ENCODE measurements at places on chromosomes 12 and 14. TPM values are rescaled to one million over a fixed set of nuclear protein-coding genes. Genes with fewer than 3 reads are reported as not detected.

DNA sequence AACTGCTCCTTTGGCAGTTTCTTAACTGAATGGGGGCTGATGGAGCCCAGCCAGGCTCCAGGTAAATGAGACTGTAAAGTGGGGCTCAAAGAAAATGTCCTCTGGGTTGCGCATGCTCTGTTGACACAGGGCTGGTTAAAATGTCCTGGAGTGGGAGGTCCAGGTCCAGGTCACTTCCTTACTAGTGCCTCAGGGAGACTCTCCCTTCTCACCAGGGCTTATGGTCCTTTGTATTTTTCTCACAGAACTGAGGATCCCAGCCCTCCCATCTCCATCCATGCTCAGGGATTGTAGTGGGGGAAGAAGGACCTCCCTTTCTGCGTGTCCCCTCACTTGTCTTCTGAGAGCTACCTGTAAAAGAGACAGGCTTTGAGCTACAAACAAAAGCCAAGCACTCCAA, 77.5 kb downstream of the SSPN start:
- DNase-seq, result no peak

- no peak for DNase-seq
Observed at GRCh38 chr14:22152161-22152870, 436.7 kb downstream of the DAD1 start.

DNA sequence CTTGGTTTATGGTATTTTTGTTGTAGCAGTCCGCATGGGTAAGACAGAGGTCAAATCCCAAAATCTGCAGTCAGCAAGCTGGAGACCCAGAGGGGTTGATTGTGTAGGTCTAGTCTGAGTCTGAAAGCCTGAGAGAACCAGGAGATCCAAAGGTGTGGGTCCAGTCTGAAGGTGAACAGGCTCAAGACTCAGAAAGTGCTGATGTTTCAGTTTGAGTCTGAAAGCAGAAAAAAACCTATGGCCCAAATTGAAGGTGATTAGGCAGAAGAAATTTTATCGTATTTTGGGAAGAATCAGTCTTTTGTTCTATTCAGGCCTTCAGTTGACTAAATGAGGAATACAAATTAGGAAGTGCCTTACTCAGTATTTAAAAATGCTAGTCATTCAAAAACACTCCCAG, 807.8 kb upstream of the FOXG1 start:
- no peak for DNase-seq

DNA sequence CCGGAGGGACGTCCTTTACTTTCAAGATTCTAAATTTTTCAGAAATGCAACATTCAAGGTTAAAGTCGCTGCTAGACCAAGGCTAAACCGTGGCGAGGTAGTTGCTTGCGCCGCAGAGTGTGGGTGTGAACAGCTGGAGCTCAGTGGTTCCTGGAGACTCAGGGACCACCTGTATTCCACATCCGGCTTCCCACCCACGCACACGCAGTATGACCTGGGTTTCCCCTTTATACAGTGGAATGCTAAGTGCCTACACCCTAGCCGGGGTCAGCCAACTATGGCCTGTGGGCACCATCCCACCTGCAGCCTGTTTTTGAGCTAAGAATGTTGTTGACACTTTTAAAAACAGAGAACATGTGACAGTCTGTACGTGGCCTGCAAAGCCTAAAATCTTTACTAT, 42.9 kb upstream of the TESC start:
- no peak for DNase-seq

GRCh38 chr14:67704484-67705089, 2.9 kb downstream of the RDH12 start:
- peak; percentile 85 for DNase-seq

- DNase-seq, result no peak
Observed at GRCh38 chr14:51596488-51597117, 55.1 kb upstream of the FRMD6 start.

GRCh38 chr14:38122241-38122640, 85.5 kb upstream of the SSTR1 start:
- DNase-seq, result no peak

DNA sequence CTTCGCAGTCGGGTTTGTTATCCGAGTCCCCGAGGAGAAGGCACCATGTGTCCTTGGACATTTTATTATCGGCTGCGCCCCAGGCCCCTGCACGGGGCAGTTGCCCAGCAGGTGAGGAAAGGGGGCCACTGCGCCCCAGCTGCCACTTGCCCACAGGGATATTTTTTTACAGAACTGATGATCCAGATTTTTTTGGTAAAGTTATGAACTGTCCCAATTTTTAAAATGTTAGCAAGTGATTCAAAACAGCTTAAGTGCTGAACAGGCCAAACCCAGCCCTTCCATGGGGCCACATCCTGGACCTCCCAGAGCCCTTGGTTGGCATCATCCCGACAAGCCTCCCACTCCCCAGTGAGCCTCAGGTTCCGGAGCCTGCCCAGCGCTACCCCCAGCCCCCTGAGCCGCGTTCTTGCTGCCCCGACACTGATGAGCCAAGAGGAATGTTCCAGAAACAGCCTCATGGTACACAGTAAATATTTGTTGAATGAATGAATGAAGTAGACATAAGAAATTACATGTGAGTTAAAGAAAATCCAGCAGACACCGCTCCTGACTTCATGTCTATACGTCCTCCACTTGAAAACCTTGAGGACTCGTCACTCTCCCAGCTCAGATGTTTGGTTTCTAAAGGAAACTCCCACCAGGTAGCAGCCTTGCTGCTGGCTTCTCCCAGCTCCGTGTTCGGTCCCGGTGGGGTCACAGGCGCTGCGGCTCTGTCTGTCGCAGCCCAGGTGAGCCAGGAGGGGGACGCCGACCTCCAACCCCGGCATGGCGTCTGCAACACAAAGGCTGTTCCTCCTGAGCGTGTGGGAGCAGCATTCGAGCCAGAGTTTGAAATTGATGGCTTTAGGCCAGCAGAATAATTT, 88.5 kb downstream of the ADGRD1 start:
- DNase-seq, result no peak

GRCh38 chr12:127429551-127430285, 837.3 kb upstream of the TMEM132C start:
- no peak for DNase-seq

DNA sequence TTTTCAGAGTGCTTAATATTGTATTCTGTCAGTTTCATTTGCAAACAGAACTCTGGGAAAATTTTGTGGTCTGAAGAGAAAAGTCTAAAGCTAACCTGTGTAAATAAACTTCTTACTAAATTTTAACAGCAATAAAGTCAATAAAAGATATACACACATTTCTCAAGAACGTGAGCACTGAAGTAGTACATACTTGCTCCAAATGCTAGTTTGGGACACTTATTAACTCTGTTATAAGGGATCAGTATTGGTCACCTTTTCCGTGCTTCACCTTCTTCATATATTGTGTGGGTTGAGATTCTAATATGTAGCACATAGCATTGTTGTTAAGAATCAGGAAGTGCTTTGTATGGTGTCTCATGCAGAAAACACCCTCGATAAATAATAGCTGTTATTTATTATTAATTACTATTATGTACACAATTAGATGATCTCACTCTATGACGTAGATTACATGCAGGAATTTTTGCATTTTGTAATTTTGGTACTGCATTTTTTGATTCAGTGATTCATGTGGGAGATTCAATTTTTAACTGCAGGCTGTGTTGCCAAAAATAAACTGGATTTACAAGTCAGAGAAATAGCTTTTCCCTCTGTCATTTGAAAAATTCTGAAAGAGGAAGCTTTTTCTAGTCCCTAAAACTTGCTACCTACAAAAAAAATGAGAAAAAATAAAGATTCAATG, 300.9 kb downstream of the ACSS3 start:
- no peak for DNase-seq

- no peak for DNase-seq
Observed at GRCh38 chr14:96962337-96962736, 165.2 kb downstream of the VRK1 start.

DNA sequence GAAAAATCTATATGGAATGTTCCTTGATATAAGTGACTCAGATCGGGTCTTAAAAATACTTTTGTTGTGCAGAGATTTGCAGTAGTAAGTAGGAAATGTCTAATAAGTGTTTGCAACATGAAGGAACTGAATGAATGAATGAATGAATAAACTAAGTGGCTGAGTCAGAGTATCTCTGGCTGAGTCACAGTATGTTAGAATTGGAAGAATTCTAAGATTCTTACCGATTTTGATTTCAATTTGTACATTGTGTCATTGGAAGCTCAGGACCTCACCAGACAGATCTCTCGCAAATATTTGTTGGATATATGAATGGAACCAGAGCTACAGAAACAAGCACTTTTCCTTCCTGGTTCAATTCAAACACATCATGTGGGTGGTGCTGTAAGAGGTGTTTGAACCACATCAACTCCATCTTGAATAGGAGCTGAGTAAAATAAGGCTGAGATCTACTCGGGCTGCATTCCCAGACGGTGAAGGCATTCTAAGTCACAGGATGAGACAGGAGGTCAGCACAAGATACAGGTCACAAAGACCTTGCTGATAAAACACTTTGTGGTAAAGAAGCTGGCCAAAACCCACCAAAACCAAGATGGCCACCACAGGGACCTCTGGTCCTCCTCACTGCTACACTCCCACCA, 123.9 kb upstream of the FOXN3 start:
- no peak for DNase-seq

DNA sequence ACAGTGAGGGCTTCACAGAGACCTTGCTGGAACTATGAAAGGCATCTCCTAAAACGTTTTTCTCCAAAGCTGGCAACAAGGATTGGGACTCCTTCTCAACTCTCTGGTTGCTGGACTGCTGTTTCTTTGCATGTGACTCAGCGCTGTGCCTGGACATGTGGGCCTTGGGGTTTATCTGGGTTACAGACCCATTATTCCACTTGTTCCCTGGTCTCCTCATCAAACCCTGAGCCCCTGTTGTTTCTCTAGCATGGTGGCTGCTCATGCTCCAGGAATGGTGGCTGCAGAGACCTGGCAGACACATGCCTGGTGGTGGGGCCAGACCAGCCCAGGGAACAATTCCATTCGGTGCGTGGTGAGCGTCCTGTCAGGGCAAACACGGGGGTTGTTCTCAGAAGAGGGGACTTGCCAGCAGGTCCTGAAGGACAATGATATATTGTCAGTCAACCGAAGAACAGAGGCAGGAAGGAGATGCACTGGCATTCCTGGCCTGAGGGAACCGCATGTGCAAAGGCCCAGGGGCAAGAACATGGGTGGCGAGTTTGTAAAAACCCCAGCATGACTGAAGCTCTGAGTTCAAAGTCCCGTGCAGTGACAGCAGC, 320.1 kb upstream of the RTL1 start:
- DNase-seq, result no peak

- DNase-seq, result no peak
Observed at GRCh38 chr12:93664573-93665138, 12.5 kb upstream of the CRADD start.

- DNase-seq, result no peak
Observed at GRCh38 chr14:97113339-97113738, 316.2 kb downstream of the VRK1 start.

DNA sequence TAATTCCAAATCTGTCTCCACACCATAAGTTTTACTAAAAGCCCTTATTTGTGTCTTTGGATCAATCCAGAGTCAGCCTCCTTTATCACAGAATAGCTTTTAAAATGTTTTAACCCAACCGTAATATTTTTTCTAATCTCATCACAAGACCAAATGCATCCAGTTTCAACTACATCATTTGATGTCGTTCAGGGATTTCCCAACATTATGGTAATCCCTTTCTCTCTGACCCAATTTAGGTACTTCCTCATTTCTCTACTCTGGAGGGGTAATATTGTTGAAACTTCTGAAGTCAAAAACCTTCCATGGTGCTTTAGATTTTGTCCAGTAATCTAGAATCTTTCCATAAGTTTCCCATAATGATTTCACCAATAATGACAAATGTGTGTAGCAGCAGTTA, 596.8 kb downstream of the SOX5 start:
- no peak for DNase-seq

DNA sequence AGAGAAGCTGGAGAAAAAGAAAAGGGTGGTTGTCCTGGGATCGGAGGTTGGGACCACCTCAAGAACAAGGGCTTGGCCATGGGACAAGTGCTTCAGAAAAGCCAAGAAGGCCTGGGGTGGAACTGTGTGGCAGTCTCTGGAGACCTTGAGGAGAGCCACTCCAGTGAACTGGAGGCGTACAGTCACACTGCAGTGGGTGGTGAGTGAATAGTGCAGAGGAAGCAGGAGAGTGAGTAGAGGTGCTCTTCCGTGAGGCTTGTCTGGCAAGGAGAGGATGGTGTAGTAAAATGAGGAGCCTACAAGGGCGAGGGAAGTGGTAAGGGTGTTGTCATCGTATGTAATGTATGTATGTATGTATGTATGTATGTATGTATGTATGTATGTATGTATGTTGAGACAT, 20.9 kb downstream of the RASSF3 start:
- DNase-seq, result no peak

- peak; percentile 81 for DNase-seq
Observed at GRCh38 chr14:96304956-96305355, 48.9 kb downstream of the BDKRB1 start.

DNA sequence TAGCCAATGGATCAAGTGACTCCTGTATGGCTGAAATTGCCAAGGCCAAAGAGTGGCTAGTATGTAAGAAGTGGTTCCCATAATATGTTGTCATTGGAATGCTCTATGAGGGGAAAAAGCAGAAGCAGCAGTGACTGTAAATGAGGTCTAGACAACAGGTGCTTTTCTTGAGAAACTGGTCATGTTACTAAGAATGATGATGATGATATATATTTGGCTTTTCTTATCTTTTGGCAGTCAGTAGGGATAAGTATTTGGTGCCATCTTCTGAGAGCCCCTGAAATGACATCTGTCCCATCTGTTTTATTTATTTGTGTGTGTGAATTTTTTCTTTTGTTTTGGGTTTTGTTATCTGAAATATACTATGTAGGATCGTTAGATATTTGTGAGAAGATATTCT, 141.7 kb downstream of the SYT1 start:
- no peak for DNase-seq

GRCh38 chr14:105015905-105016304, 5.0 kb downstream of the CDCA4 start:
- no peak for DNase-seq

DNA sequence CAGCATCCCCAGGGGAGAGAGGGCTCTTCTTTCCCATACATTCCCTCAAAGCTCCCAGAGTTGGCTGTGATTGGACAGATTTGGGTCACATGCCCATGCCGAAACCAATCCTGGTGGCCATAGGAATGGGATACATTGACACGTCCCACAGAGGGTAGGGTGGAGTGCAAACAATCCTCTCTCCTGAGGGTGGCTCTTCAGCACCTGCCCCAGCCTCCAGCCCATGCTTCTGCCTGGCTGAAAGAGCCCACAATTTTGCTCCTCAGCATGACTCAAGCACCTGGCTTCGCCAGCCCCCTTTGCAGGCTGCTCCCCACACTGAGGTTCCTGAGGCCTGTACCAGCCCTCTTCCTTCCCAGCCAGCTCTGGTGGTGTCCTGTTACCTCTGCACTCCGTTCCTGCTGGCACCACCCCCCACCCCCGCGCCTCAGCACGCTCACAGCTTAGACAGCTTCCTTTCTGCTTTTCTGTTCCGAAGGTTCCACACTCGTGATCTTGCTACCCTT, 71.7 kb downstream of the CCDC92 start:
- DNase-seq, result peak; percentile 78

Gene GPD1
- polyA plus RNA-seq, result 0.17 TPM

Gene ANAPC7
- 59.0 TPM for polyA plus RNA-seq

Gene COQ6
- 8.9 TPM for polyA plus RNA-seq

Gene PIWIL1
- polyA plus RNA-seq, result not detected

Gene KIF5A
- 11.1 TPM for polyA plus RNA-seq

Gene SYT10
- 1.3 TPM for polyA plus RNA-seq

Gene INHBC
- polyA plus RNA-seq, result not detected

Gene SMCO2
- polyA plus RNA-seq, result 0.86 TPM

Gene LRRC9
- 3.1 TPM for polyA plus RNA-seq

Gene P2RX2
- 2.3 TPM for polyA plus RNA-seq

Gene CLEC1B
- polyA plus RNA-seq, result not detected

Gene KRT75
- not detected for polyA plus RNA-seq

Gene OTX2
- polyA plus RNA-seq, result 16.5 TPM

Measured in GM23338 (cell line).